Foreskin melanocyte (primary cell): ENCODE measurements at places on chromosomes 13 and 19.

DNA sequence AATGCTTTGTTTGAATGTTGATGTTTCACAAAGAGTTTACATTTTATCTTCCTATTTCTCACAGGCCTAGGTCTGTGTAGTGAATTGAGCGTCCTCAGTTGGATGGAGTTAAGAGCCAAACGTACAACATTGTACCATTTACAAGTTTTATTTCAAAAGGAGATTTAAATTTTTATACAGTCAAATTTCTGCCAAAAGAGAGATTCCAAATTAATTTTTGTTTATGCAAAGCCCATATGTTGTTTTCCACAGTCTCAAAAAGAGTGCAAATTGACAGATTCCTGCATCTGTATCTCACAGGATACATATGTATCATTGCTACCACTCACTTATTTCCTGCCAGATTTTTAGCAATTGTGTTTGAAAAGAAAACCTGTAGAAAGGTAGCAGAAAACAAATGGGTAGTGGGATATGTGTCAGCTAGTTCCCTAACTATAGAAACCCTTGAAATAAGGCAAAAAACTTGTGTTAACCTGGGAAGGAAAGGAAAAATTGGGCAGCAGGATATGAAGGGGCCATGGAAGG, 46.1 kb downstream of the DGKH start:
- no peak for DNase-seq

DNA sequence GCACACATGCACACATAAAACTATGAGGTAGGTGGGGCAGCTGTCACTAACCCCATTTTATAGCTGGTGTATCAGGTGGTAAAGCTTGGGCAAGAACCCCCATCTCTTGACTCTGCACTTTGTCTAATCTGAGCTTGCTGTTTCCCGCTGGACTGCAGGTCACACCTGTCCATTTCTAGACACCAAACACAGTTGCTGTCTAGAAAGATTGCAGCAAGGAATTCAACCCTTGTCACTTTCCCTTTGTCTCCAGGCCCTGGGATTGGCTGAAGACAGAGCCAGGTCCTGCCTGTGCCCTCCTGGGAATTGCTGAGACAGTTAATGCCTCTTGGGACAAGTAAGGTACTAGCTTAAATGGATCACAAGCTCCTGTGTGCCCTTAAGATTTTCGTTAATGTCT, 83.8 kb downstream of the RNASEH2B start:
- no peak for DNase-seq

DNA sequence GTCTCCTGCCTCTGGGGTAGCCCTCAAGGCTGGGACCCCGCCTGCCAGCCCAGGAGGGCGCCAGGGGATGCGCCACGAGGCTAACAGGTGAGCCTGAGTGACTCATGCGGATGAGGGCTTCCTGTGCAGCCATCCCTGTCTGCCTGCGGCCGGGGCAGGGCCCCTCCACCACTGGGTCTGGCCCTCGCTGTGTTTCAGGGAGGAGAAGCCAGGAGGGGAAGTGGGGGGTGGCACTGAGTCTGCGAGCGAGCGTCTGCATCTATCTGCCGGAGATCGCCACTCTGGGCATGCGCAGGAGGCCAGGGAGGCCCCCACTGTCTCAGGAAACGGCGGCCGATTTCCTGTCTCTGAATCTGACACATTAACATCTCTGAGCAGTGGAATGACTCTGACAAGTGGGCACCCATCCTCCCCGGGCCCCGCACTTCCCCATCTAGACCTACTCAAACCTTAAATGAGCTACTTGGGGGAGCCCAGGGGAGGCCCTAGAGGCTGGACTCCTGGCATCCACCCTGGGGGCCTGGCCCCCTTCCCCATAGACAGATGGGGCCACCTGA, 19.7 kb downstream of the RFX1 start:
- peak; percentile 42 for DNase-seq

GRCh38 chr13:98834254-98834960, 81.9 kb upstream of the SLC15A1 start:
- no peak for DNase-seq

DNA sequence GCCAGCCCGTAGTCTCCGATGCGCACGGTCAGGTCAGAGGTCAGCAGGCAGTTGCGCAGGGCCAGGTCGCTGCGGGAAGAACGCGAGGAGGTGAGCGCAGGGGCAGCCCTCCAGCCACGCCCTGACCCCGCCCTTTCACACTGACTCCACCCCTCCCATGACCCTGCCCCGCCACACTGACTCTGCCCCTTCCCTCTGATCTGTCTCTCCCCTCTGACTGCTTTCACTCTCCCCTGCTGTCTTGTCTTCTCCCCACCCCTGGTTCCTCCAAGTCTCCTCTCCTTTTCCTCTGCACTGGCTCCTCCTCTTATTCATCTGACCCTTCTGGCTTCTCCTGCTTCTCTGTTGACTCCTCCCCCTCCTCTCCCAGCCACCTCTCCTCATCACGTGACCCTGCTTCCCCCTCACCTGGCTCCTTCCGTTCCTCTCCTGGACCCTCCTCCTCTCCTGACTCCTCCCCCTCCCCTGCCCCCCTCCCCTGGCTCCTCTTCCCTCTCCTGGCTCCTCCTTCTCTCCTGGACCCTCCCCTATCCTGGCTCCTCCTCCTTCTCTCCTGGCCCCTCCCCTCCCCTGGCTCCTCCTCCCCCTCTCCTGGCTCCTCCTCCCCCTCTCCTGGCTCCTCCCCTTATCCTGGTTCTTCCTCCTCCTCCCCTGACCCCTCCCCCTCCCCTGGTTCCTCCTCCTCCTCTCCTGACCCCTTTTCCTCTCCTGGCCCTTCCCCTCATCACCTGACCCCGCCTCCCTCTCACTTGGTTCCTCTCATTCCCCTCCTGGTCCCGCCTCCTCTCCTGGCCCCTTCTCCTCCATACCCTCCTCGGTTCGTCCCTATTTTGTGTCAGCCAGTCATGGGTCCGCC, 9.9 kb downstream of the LMTK3 start:
- no peak for DNase-seq

DNA sequence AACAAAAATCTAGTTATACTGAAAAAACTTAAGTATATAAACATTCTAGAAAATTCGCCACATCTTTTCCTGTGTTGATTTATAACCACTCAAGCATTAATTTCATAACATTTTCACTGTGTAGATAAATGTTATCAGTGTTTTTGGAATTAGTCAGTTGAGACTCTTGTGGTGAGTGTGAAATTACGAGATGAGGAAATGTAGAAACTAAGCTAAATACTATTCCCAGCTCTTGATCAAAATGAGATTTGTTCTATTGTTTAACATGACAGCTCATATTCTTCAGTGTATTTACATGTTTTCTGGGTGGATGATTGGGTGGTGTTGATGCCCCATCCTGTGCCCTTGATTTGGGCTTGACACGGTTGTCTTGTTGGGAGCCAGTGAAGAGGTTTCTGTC, 406.8 kb downstream of the DACH1 start:
- DNase-seq: no peak

DNA sequence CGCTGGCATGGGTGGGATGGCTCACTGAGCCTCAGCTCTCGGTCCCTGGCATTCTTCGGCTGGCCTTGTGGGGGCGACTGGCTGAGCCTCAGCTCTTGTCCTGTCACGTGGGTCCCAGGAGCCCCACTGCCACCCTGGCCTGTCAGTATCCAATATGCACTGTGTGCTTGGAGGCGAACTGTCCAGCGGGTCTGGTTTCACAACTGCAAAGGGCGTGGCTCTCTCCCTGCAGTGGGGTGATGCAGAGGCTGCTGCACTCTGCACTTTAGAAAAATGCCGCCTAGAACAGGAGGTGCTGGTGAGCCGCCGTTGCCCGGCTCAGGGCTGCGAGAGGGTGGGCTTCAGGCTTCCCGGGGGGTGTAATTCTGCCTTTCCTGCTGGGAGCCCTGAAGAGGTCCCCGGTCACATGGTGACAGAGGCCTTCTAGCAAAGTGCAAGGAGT, 17.0 kb upstream of the TMEM255B start:
- no peak for DNase-seq

DNA sequence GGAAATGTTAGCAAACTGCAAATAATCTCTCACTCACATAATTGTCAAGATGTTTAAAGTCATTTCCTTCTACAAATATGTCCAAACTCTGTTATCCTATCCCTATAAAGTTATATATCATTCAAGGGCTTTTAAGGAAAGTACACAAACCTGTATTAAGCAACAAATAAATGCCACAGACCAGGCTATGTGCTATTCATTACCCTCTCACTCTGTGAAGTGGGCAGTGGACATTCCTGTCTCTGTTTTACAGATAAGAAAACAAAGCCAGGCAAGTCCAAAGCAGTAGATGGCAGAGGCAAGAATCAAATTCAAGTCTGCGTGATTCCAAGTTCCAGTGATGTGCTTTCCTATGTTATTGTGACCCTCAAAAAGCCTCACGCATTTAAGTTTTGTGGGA, 140.6 kb downstream of the LHFPL6 start:
- DNase-seq: no peak

- no peak for DNase-seq
Observed at GRCh38 chr13:75760131-75761021, 124.2 kb downstream of the LMO7 start.

- no peak for DNase-seq
Observed at GRCh38 chr19:51799034-51799773, 4.2 kb downstream of the FPR3 start.

GRCh38 chr19:53866865-53867224, 838 bp upstream of the MYADM start:
- no peak for DNase-seq

DNA sequence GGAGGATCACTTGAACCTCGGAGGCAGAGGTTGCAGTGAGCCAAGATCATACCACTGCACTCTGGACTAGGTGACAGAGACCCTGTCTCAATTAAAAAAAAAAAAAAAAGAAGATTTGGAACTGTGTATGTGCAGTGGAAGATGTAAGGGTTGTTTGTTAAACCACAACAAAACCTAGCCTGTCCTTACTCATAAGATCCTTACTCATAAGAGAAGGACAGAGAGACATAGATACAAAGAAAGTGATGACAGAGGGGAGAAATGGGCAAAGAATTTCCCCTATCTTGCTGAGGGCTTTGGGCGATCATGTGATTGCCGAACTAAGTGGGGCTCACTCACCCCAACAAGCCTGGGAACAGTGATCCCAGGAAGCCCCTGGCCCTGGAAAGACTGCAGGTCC, 7.9 kb downstream of the ITPKC start:
- peak; percentile 44 for DNase-seq

GRCh38 chr19:7292950-7293761, 1.1 kb downstream of the INSR start:
- no peak for DNase-seq
